HFFc6 (cell line): ENCODE measurements at places on chromosomes 16 and 17. TPM values are rescaled to one million over a fixed set of nuclear protein-coding genes. Genes with fewer than 3 reads are reported as not detected.

Gene KRTAP4-6
- total RNA-seq: not detected in 3 replicates

DNA sequence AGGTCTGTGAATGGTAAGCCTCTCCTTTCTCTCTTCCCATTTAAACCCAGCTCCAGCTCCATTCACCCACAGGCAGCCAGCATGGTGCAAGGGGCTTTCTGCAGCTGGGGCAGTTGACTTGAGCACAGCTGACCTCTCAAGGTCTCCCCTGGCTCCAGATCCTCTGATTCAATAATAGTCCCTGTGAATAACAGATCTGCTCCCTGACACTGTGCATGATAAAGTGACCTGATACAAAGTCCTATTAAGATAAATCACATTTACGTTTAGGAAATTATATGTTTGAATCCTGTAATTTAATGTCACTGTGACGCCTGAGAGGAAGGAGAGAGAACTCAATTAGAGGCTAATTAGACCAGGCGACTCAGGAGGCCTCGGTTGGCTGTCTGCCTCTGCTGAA lies 540.4 kb upstream of the CDH11 start:
- no peak for DNase-seq

- DNase-seq: no peak
These were observed 164.3 kb downstream of the ANKFN1 start for GRCh38 chr17:56317351-56318208.

Gene RAI1
- total RNA-seq: 28.6 to 29.2 TPM (median 28.9 TPM) in 3 replicates

Gene FOXF1
- 12.5 to 17.3 TPM (median 15.1 TPM) in 3 replicates for total RNA-seq

Gene COX6A2
- total RNA-seq: not detected in 3 replicates

- no peak for DNase-seq
These were observed 10.1 kb downstream of the POLR3K start for GRCh38 chr16:43294-43693.
